ENCODE measurements at places on chromosomes 7 and 10.

- DNase-seq = no peak
Measured at GRCh38 chr10:121873236-121873635, 54.6 kb downstream of the ATE1 start.

- no peak for DNase-seq
Measured at GRCh38 chr10:35711615-35712411, 69.7 kb upstream of the FZD8 start.

DNA sequence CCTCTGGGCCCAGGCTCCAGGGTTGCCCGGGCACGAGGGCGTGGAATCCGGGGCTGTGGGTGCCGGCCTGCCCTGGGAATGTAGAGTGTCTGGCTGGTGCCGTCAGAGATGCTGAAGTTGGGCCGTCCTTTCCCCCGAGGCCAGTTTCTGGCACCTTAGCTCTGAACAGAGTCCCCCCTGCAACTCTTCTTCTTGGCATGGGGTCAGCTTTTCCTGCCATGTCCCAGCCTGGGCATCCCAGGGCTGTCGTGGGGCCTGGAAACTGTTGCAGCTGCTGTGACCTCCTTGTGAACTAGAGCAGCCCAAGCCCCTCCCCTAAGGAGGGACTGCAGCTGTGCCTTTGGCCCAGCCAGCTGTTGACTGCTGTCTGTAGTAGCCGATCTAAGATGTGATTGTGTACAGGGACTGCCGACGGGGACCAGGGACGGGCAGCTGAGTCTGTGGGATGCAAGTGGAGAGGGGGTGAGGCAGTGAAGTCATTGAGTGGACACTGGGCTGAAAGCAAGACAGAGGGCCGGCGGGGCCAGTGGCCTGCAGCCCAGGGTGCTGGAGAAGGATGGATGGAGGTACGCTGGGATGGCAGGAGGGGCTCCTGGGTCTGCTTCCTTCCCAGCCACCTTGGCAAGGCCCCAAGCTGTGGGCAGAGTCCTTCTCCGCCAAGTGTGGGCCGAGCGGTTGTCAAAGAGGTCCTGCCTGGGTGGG is 35.8 kb downstream of the GBX1 start:
- no peak for DNase-seq

DNA sequence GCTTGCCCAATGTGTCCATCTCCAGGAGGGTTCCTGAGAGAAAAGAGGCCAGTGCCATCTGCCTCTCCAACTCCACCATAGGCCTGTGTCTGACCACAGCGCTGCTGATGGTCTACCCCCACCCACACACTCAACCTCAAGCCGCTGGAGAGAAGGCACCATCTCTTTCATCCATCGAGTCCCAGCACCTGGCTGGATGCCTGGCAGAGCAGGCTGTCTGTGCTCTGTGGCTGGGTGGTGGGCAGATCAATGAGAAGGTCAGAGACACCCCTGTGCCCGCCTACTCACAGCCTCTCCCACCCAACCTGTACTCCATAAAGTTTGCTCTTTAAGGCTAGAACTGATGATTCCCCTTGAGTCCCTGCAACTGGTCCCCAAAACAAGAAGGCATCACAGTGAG is 58.0 kb downstream of the CLRN3 start:
- no peak for DNase-seq

GRCh38 chr7:155815332-155816191 is 3.3 kb upstream of the SHH start:
- peak; percentile 47 for DNase-seq

DNA sequence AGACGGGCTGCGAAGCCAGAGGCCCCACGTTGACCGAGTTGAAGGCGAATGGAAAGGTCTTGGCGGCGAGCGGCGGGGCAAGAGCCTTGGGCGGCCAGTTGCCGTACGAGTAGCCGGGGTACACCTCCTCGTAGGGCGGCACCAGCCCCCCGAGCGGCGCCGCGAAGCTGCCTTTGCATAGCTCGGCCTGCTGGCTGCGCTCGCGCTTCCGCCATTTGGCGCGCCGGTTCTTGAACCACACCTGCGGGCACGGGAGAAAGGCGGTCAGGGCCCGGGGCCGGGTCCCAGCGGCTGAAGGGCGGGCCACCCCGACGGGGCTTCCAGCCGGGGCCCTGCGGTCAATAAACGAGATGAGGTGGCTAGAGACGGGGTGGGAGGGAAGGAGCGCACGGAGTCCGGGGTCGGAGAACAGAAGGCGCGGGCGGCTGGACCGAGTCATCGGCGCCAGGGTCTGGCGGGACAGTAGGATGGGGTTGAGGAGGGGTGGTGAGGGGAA is 4.8 kb downstream of the ELOVL3 start:
- DNase-seq = peak; percentile 38

DNA sequence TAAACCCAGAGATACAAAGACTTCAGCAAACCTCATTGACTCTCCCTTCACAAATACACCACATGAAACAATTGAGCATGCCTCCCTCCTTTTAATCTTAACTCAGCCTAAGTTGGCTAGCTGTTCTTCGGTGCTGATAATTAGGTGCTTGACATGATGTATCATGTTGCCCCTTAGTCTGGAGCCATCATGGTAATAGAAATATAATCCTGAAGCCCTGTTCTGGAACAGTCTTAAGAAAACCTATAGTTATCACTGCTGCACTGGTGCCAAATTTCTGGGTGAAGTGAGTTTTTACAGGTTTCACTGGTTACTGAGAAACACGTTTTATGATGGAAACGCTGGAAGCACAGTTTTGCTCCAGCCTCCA is 306.1 kb downstream of the LRMDA start:
- no peak for DNase-seq

- DNase-seq = no peak
Measured at GRCh38 chr7:65397730-65398142, 24.1 kb downstream of the ZNF92 start.

DNA sequence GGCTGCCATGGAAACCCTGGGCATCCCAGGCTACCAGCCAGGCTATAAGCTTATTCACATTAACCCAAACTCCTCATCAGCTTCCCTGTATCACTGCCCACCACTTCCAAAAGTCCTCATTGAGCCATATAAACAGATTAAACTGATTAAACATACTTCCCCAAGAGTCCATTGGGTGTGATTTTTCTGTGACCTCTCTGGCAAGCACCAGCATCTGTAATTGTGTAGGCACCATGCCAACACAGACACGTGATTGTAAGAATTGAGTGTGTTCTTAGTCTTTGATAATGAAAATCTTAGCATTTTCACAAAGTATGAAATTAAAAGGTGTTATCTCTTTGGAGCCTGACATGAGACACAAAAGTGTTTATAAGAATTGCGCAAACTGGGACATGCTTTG is 679.3 kb downstream of the TYW1 start:
- no peak for DNase-seq
